ENCODE measurements at places on chromosomes 5 and 9.

DNA sequence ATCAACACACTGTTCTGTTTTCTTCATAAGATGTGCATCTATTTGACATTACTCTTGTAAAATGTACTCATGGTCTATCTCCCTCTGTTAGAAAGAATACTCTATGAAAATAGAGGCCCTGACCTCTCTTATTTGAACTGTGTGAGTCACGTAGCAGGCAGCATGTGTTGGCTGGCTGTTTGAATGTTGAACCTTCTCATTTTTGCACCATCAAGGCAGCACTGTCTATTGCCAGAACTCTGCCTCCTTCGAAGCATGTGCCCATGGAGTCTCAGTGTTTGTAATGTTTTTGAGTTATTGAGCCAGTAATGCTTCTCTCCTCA, 144.4 kb downstream of the ALDH1A1 start:
- DNase-seq: no peak

DNA sequence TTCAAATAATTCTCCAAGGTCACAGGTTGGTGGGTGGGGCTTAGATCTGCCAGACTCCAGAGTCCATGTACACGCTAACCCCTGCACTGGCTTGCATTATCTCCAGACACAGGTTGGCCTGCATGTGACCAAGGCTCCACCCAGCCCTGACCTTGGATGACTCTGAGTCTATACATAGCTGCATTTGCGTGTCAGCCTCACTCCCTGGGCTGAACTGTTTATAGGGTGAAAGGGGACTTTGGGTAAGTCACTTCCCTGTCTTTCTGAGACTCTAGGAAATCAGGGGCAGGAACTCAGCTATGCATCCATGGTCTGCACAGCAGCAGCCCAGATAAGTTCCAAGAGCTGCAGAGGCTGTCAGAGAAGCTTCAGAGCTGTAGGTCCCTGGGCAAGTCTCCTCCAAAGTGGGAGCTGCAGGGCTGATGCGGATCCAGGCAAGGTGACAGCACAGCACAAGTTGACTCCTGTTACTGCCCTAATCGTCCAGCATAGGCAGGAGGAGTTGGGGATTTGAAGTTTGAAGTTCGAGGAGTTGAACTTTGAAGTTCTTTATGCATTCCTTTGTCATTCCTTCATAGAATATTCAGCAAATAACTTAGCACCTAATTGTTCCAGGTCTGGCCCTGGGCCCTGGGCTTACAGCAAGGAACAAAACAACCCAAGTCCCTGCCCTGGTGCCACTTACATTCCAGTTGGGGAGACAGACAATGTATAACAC, 53.4 kb downstream of the SLC22A5 start:
- no peak for DNase-seq

DNA sequence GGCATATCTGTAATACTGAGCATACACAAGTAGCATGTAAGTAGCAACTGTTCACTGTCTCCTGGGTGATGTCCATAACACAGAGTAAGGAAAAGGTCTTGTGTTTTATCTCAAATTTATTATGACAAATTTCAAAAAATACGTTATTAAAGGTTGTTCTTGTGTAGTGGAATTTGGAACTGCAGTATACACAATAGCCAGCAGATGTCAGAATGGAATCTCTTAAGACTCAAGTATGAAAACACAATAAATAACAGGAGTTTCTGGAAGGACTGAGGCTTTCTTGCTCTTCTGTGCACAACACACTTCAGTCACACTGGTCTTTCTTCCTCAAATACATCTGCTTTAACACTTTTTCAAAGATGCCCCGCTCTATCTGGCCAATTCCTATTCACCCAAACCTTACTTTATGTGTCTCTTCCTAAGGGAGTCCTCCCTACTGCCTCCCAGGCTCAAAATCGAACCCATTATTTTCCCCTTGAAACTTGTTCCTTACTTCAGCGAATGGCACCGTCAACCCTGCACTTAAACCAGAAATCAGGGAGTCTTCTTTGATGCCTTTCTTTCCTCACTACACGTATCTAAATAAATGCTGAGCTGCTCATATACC, 6.5 kb upstream of the FBXO10 start:
- DNase-seq: no peak

DNA sequence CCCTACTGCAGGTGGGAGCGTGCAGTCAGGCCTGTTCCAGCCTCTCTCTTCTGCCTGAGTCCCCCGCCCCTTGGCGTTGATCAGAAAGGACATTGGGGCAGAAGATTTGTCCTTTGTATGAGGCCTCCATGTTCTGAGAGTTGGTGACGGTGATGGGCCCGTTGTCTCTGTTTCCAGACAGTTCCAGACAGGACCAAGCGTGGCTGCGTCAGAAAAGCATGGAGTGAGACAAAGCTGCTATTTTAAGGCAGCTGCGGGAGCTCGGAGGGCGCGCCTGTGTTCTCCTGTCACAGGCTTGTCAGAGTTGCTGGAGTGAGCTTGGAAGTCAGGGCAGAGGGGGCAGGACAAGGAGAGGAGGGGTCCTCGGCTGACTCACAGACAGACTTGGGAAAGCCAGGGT, 32.1 kb upstream of the SH3PXD2B start:
- no peak for DNase-seq

DNA sequence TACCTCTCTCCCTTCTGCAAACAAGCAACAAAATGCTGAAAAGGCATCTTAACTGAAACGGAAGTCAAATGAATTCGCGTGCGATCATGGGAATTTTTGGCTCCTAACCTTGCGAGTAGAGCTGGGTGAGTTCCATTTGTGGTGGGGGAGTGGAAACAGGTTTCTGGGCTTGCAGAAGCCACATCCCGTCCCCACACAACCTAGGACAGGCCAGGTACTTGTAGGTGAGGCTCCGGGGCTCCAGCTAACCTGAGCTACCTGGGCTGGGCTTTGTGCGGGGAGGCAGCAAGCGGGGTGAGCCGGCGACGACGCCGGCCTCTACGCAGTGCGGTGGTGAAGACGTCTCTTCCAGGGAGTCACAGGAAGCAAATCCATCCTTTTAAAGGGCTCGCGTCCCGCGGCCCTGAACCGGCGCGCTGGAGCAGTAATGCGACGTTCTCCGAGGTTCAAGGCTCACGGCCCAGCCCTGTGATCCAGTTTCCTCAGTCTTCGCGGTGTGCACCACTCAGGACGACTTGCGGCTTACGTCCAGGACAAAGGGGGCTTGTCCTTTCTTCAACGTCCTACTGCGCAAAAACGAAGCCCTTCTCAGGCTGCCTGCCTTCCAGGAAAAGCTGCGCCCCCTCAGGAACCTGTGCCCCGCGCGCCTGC, 567 bp upstream of the SPIN1 start:
- no peak for DNase-seq

DNA sequence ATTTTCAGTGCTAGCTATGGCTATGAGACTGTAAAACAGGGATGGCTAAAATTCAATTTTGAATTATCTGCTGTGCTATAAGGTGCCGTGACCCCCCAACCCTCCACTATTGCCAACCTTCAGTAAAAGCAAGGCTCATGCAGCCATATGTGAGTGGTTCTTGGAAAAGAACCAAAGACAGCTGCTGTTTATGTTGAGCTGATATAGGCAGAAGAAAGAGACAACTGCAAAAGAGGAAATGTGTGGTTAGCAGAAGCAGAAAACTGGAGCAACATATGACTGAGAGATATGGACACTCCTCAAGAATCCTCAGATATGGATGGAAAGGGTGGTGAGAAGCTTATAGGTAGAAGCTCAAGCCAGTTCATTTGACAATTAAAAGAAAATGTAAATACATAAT, 200.3 kb downstream of the TLE1 start:
- DNase-seq: no peak

- DNase-seq: no peak
Observed at GRCh38 chr5:95644351-95645042, 2.1 kb upstream of the RFESD start.

- no peak for DNase-seq
Observed at GRCh38 chr5:93322974-93323860, 257.8 kb downstream of the NR2F1-AS1 start.

DNA sequence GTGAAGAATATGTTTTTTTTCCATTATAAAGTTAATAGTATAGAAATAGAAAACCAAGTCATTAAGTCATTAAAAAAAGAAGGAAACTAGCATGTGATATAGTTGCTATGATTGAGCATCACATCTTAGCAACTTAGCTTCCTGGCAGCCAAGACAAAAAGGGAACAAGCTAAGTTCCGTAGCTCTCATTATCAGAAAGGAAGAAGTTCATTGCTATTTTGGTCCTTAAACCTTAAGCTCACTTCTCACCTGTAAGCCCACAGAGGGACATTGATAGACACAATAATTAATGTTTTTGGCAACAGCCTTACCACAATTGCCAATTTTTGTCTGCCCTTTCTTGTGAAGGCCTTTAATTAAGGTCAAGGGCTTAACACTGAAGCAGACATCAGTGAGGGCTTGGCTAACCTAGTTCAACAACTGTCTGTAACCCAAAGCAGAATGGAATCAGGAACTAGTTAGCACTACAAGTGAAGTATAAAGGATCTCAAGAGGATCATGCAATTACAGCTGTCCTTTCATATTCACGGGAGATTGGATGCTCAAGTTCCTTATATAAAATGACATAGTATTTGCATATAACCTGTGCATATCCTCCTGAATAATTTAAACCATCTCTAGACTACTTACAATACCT, 24.0 kb upstream of the KLF4 start:
- DNase-seq: no peak

DNA sequence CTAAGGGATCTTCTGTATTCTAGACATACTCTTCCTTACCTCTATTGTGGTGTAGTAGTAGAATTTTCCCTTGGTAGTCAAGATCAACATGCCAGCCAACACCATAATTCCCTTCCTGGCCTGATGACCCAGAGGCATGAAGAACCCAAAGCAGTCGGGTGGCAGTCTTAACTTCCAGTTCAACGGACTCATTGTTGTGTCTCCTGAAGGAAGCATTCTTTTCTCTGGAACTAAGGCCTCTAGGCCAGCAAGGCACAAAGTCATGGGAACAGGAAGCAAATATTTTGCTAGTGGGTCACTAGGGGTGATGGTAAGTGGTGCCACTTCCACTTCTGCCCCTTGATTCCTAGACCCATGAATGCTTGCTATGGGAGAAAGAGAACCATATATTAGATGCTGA, 55.2 kb upstream of the DAPK1 start:
- no peak for DNase-seq

GRCh38 chr5:167525004-167525403, 766.4 kb upstream of the WWC1 start:
- no peak for DNase-seq

- DNase-seq: no peak
Observed at GRCh38 chr5:104733063-104733669, 1170.6 kb upstream of the NUDT12 start.

GRCh38 chr5:132459031-132459982, 31.3 kb downstream of the IRF1 start:
- DNase-seq: no peak

DNA sequence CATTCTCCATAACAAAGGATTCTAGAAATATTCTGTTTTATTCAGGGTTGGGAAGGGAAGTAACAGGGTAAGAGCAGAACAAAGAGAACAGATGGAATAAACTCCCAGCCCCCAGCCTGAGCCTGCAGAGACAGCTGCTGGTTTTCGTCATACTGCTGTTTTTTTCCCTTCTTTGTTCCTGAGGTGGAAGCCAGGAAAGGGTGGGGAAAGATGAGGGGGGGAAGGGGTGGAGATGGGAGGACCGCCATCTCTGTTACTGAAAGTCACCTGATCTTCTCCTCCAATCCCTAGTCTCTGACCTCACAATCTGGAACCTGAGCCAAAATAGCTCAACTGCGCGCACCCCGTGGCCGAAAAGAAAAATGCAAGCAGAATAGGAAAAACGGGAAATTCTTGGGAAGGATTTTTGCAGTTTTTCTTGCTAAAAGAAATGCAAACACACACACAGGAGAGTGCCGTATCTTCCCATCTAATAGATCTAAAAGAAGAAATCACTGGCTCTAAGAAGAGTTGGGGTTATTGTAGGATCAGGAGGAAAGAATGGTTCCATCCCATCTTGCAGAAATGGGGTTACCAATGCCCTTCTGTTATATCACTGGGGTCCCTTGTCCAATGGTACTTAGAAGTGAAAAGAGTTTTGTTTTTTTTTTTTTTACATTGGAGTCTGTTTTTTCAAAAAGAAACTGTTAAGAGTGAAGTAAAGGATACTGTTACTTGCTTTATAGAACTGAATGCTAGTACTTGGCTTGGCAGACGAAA, 57.9 kb downstream of the DIAPH1 start:
- no peak for DNase-seq

GRCh38 chr9:135939351-135940265, 21.6 kb downstream of the UBAC1 start:
- no peak for DNase-seq

DNA sequence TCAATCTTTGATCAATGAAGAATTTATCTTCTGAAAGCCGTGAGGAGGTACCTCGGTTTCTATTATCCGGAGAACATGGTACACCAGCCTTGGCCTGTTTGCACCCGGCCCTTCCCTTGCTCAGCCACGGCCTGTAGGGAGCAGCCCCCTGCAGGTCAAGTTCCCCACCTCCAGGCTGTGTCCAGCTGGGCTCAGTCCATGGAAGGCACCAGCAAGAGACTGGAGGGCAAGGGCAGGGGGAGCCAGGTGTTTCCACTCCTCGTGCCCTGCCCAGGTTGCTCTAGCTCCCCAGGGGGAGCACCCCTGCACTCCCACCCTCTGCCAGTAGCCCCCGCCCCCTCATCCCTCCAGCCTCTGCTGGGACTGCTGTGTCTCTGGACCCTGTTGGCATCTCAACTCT, 87.3 kb upstream of the ADAMTS2 start:
- no peak for DNase-seq

DNA sequence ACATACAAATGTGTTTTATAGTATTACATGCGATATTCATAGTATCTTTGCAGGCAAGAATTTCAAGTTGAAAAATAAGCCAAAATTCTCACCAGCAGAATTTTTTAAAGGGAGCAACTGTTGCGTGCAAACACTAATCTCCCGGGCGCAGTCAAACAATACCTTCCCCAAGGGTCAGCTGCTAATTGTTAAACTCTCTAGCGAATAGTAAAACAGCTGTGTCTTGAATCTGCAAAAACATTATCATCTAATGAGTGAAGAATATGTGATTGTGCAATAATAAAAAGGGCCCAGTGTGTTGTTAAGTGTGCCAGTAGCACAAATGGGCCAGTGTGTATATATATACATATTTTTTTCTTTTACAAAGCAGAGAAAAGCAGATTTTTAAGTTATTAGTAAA, 131.4 kb downstream of the CCDC192 start:
- no peak for DNase-seq

GRCh38 chr9:126611592-126612325, 2.0 kb upstream of the LMX1B start:
- peak; percentile 38 for DNase-seq

GRCh38 chr9:93107825-93108161, 11.8 kb downstream of the CARD19 start:
- DNase-seq: no peak

DNA sequence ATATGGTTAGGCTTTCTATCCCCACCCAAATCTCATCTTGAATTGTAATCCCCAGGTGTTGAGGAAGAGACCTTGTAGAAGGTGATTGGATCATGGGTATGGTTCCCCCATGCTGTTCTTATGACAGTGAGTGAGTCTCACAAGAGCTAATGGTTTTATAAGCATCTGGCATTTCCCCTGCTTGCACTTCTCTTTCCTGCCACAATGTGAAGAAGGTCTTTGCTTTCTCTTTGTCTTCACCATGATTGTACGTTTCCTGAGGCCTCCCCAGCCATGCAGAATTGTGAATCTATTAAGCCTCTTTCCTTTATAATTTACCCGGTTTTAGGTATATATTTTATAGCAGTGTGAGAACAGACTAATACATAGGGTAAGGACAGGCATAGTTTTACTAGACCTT, 334.5 kb downstream of the TLR4 start:
- no peak for DNase-seq

All from activated naive CD8-positive, alpha-beta T cell treated with anti-CD3 and anti-CD28 coated beads, Interleukin-2, amount 50 U/mL, for 16 hours (primary cell).